ENCODE measurements at places on chromosomes 2 and 18.

GRCh38 chr2:55883357-55883756, 40.2 kb downstream of the EFEMP1 start:
- no peak for DNase-seq

DNA sequence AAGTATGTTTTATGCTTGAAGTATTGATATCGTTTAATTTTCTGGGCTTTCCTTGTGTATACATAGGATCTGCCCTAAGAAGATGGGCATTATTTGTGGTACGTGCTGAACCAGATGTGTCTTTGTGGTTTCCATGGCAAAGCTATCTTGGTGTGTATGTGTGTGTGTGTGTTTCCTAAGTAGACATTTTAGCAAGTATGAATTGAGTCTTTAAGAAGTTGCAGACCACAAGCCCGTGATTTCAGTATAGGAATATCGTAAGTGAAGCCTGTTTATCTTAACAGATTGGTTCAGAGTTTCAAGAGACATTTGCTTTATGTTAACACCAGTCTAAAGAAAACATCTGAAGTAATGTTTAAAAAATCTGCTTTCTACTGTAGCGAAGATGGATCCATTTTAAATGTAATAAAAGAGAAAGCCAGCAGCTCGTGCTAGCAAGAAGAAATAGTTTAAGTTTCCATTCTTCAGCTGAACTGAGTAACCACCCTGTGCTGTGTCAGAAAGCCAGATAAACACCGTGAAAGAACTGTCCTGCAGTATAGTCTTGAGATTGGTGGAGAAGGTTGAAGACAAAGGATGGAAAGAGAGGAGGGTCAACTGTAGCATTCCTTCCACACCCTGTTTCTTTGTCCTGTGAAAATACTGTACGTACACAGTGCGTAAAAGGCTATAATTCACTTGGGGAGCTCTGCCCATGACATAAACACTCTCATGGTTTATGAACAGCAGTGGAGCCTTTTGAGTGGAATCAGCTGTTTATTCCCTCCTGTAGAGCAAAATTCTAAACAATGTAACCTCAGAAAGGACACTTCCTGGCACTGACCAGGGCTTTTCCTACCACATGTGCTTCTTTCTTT, 91.9 kb upstream of the FOSL2 start:
- DNase-seq, result no peak

DNA sequence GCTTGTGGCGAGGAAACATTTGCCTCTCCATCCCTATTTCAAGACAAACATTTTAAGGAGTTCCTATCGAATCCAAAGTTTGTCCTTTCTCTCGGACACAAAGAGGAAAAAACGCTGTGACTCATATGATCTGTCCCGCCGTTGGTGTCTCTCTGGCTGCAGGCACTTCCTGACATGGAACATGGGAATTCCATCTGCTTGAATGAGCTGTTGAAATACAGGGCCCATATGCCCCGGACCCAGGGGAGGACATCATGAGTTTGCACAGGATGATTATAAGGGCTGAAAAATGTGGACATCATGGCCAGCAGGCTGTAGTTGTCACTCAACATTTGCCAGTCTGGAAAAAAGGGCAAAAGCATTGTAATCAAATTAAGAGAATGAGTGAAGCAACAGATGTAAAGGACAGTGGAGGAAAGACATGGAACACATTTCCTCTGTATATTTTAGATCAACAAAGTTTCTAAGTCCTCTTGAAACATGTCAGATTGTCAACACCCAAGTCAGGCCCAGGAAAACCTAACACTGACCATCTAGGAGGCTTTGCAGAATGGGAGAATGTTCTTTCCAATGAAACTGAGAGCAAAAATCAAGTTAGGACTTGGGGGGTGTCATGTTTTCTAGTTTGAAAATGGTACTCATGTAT, 103.2 kb upstream of the SMIM21 start:
- no peak for DNase-seq

- peak; percentile 93 for DNase-seq
Measured at GRCh38 chr2:223760838-223761502, 76.4 kb downstream of the AP1S3 start.

- no peak for DNase-seq
Measured at GRCh38 chr2:71884303-71885042, 263.2 kb downstream of the CYP26B1 start.

GRCh38 chr2:148006249-148007007, 14.1 kb downstream of the ORC4 start:
- DNase-seq, result no peak

- no peak for DNase-seq
Measured at GRCh38 chr2:33459745-33460144, 16.7 kb upstream of the RASGRP3 start.

GRCh38 chr2:164028814-164029534, 293.2 kb upstream of the FIGN start:
- no peak for DNase-seq

- no peak for DNase-seq
Measured at GRCh38 chr2:173752152-173752551, 213.0 kb downstream of the SP3 start.

GRCh38 chr2:72415241-72415661, 267.6 kb upstream of the CYP26B1 start:
- no peak for DNase-seq

All from Panc1 (cell line).